ENCODE measurements at places on chromosomes 6 and 20.
A peak's percentile ranks its signal among the peaks of the same experiment; 100 is the strongest.

- peak; percentile 30 for DNase-seq
Observed at GRCh38 chr20:3378138-3378537, 29.3 kb downstream of the DNAAF9 start.

GRCh38 chr6:157098999-157099398, 224.3 kb downstream of the TMEM242 start:
- no peak for DNase-seq

GRCh38 chr6:161921602-161922395, 647.9 kb upstream of the AGPAT4 start:
- DNase-seq: no peak

- DNase-seq: no peak
Observed at GRCh38 chr6:11237428-11237827, 5.0 kb upstream of the NEDD9 start.

DNA sequence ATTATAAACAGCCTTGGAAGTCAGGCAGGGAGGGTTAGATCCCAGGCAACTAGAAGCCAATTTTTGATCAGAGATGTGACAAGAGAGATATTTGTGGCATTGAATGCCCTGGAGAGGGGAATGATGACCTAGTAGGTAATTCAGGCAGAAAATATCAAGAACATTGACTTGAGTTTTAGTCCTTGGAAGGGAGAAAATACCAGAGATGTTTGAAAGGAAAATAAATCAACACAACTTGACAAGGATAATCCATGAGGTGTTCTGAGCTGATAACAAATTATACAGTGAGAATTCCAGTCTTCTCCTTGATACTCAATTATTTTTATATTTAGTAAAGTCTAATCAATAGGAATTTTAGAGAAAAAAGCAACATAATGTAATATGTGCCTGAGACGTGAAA, 10.6 kb upstream of the MARCKS start:
- DNase-seq: no peak

- DNase-seq: no peak
Observed at GRCh38 chr6:56268266-56268665, 20.9 kb upstream of the COL21A1 start.

DNA sequence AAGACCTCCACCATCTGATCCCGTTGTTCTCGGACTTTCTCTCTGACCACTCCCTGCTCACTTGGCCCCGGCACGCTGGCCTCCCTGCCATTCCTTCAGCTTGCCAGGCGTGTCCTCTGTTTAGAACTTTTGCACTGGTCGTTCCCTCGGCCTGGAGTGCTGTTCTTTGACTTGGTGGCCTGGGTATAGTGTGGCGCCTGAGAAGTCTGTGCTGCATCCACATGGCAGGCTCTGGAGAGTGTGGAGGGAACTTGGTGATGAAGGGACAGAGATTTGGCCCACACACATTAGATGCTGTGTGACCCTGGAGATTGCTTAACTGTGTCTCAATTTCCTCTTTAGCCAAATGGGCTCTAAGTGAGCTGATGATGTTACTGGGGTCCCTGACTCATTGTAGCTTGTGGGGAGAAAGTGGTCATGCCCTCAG, 13.0 kb upstream of the TGM2 start:
- DNase-seq: peak; percentile 36

GRCh38 chr6:11236076-11236750, 3.7 kb upstream of the NEDD9 start:
- DNase-seq: no peak

- DNase-seq: no peak
Observed at GRCh38 chr6:22059946-22060345, 236.9 kb downstream of the PRL start.

GRCh38 chr6:133165235-133165634, 75.9 kb upstream of the EYA4 start:
- no peak for DNase-seq

DNA sequence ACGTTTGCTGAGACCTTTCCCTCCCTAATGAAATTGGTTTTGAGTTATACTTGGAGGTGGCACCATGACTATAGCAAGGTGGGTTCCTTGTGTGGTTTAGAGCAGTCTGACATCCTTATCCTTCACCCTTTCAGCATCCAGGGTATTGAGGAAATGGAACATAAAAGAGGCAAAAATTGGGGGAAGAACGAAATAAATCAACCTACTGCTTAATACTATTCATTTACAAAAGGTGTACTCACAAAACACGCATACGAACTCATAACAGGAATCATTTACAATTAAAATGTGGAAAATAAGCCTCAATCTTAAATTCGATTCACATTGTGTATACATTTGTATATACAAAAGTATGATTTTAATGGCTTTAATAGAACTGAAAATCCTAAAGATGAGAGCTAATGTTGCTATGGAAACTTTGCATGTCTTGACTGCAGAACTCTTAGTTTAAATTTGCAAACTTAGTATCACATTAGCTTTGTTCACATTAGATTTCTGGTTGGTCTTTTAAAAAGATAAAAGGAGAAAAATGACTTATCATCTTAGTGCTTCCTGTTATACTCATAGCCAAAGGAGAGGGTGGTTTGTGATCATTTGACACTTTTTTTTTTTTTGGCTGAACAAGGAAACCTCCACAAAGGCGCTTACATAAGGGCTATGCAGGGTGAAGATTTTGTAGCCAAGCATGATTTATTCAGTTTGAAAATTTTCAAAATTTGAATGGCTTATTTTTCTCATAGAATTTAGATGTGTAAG, 76.1 kb upstream of the ATXN1 start:
- DNase-seq: peak; percentile 5

- no peak for DNase-seq
Observed at GRCh38 chr6:116876635-116877611, at the start of gene RFX6. Gene RFX6, plus strand, starts transcription at chr6:116877242. Its CDS starts 34 bp downstream, at chr6:116877276.

- DNase-seq: no peak
Observed at GRCh38 chr6:37674161-37674560, 23.5 kb downstream of the MDGA1 start.

DNA sequence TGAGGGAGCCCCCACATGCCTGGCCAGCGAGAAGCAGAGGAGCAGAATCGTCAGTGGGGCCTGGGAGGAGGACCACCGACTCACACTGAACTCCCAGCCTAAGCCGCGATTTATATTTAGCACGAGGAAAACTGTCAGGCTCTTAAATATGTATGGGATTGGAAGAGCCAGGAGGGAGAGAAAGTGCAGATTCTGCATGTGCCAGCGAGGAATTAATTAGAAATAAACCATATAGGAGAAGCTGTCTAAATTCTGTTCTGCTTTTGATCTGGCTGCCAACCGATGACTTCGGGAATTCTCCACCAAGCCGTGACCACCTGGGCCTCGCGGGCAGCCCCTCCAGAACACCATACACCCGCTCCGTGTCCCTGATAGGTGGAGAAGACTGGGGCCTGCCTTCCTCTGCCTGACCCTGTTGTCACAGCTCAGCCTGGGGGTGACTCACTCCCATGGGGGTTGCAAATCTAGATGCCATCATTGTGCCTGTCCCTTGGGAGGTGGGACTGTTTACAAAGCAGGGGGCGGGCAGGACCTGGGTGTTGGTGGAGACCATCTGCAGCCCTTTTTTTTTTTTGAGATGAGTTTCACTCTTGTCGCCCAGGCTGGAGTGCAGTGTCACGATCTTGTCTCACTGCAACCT, 91.1 kb upstream of the PMEPA1 start:
- no peak for DNase-seq

GRCh38 chr20:48703107-48703506, 124.7 kb downstream of the PREX1 start:
- DNase-seq: no peak

GRCh38 chr6:155461556-155461955, 5.9 kb upstream of the NOX3 start:
- DNase-seq: no peak

DNA sequence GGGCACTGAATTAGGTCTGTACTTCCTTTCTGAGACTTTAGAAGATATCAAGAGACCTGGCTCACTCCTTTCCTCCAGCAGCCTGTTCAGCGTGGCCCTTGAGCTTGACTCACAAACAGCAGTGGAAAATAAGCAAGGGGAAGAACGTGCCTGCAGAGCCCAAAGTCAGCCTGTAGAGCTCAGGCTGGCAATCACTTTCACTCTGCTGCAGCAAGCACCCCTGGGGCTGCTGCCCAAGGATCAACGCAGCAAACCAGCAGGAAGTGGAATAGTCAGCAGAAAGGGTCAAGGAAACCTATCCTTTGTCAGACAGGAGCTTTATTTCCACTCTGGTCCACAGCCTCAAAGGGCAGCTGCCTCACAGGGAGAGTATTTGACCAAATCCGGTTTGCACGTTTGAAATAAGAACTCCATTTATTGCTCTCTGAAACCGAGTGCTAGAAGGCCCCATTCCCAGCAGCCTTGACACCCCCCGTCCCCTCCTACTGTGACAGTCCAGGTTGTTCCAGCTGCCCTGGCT, 77.4 kb downstream of the PRDM1 start:
- peak; percentile 79 for DNase-seq

DNA sequence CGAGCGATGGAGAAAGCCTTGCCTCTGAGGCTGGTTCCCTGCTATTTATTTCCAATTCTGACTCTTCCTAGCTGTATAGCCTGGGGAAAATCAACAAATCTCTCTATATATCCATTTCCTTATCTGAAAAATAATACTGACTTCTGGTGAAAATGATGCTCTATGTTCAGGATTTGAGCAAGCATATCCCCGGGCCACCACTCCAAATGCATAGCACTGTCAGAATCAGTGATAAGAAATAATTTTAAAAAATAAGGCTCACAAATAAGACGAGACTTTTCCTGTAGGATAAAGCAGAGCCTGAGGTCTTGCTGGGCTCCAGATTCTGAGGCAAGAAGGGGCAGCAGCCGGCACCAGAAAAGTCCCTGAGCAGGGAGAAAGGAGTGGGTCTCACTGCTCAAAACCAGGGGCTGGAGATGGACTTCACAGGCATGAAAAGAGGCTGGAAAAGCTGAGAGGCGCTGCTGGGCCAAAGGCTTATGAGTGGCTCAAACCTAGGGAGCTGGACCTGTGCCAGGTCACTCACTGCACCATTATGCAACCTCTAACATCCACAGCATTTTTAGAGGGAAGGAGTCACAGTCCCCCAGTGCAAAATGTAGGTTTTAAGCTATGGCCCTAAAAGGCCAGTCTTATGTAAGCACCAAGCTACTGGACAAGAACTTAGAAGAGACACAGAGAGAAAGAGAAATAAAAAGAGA, 48.1 kb upstream of the SLC17A4 start:
- peak; percentile 49 for DNase-seq

DNA sequence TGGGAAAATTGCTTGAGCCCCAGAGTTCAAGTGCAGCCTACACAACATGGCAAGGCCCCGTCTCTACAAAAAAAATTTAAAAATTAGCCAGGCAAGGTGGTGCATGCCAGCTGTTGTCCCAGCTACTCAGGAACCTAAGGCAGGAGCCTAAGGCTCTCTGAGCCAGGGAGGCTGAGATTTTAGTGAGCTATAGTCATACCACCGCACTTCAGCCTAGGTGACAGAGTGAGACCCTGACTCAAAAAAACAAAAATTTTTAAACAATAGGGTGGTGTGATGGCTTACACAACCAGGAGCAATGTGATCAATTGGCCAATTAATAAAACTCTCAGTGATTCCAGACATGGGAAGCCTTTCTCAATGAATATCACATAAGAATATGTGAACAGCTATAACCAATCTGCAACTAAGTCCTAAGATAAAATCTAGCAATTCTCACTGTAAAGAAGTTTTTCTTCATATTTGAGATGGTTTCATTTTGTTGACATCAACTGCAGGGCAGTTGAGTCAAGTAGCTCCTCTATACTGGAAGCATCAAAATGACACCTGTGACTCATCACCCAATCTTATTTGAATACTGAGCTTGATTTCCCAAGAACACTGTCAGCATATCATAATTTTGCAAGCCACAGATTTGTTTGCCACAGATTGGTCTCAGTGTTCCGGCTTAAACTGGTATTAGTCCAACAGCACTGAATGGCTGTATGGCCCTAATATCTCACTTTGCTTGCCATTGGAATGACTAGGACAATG, 169.0 kb upstream of the GJE1 start:
- DNase-seq: peak; percentile 41

DNA sequence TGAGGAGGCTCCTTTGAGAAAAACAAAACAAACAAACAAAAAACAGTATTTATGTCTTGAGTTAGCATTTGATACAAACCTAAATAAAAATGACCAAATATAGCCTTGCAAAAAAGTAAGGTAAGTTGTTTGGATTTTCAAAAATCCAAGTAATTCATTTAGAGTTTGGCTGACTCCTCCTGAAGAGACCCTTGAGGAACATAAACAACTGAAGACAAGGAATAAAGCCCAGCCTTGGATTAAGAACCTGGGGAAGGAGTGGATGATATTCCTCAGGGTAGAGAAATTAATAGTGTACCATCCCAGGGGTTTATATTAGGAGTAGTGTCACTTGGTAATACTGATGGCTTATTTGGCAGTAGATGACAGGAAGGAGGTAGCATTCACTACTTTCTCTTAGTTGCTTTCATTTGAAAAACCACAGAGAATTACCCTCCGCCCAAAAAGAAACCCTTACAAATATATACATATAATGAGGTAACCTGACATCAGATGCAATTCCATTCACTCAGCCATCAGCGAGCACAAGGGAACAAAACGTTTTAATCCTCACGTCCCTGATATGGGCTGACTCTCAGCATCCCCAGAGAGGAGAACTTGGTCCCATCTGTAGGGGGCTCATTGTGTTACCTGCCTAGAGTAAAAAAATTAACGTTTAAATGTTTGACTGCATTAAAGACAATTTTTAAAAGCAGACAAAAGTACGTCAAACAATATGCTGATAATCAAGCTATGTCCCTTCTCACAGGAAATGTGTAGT, 57.0 kb downstream of the SOBP start:
- DNase-seq: no peak

- DNase-seq: no peak
Observed at GRCh38 chr6:106966671-106967640, 7.6 kb downstream of the CD24 start.

DNA sequence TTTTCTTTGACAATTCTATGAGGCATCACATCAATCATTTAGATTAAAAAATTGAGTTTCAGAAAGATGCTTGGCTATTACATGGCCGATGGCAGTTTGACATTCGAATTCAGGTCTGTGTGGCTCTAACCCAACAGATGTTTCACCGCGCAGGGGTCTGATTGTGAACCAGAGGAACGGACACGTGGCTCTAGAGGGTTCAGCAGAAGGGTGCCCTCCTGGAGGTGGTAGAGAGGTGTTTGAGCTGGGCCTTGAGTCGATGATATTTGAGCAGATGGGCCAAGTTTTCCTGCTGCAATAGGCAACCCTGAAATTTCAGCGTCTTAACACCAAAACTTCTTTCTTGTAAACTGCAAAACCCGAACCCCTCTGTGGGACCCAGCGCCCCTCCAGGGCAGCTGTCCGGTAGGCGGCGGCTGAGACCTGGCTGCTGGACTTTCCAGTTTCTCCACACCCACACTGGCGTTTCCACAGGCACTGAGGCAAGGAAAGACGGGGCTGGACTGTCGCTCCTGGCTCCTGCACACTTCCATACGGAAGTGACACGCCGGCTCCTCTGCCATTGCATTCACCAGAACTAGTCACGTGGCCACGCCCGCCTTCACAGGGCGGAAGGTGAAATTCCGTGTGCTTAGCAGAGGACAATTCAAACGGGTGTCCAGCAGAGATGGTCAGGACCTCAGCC, 11.3 kb upstream of the AFDN start:
- DNase-seq: no peak

DNA sequence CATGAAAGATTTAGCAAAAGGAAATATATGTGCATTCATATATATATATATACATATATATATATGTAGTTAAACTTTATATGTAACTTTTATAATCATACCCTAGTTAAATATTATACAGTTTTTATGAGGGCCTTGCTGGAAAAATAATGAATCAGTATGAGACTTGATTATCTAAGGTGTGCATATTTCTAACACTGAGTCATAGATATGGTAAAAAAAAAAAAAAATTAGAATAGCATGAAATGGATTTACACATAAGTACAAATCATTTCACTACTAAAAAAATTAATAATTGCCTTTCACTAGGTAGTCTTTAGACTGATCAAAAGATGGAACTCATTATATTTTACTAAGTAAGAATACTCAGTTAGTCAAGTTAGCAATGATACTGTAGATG, 51.3 kb upstream of the DST start:
- no peak for DNase-seq
